Ovary (tissue), 10 donors: ENCODE measurements at places on chromosomes 1 and 21. TPM values are rescaled to one million over a fixed set of nuclear protein-coding genes. Genes with fewer than 3 reads are reported as not detected.

The PROK1 gene
- 245 TPM for total RNA-seq

The CFAP74 gene
- 0.62 TPM for total RNA-seq

The MYBPH gene
- total RNA-seq, result not detected

The EPHA8 gene
- total RNA-seq, result not detected

The L1TD1 gene
- 0.61 TPM for total RNA-seq
